ENCODE measurements at places on chromosomes 2 and 18. TPM values are rescaled to one million over a fixed set of nuclear protein-coding genes. Genes with fewer than 3 reads are reported as not detected.
A peak's percentile ranks its signal among the peaks of the same experiment; 100 is the strongest.

GRCh38 chr2:36965751-36966369 is 476 bp downstream of the STRN start:
- H3K27ac ChIP-seq = peak overlapping the region; percentile 97
- no peaks in the 10 kb centered on the region for H3K36me3 ChIP-seq
- H3K27me3 ChIP-seq = no peaks in the 10 kb centered on the region
- peaks cover 56% of the 10 kb centered on the region for H3K4me1 ChIP-seq

DNA sequence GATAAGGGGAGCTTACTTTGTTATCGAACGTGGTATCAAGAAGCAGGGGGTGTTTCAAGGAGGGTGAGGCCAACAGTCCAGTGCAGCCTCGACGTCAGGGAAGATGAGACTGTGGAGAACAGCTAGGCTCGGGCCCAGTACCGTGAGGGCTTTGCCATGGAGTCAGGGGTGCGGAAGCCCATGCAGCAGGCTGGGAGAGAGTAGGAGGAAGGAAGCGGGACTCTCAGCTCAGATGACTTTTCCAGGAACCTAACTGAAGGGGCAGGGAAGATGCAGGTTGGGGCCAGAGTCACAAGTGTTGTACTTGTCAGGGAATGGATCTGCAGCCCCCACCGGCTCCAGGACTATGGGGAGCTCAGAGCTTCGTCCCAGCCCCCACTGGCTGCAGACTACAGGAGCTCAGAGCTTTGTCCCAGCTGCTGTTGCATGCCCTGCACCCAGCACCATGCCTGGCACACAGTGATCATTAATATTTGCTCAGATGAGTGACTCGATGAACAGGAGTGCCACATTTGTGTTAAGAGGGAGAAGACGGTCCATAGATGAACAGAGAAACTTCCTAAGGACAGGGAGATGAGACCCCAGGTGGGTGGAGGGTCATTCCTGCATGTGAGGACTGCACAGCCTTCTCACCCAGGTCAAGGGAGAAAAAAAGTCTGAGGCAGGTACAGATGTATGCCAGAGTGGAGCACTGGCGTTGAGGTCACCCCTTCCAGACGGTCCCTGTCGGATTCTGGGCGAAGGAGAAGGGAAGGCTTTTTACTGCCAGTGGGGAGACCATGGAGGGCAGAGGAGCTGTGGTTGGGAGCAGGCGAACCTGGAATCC is 36.4 kb downstream of the PTGR3 start:
- peaks cover 4% of the 10 kb centered on the region for H3K4me1 ChIP-seq
- no peak for DNase-seq
- peaks cover 3% of the 10 kb centered on the region for H3K27me3 ChIP-seq
- no peak overlapping the region for H3K4me3 ChIP-seq
- no peaks in the 10 kb centered on the region for H3K36me3 ChIP-seq

The PRADC1 gene
- 6.9 TPM for total RNA-seq

The HPCAL1 gene
- 17.5 TPM for total RNA-seq

The VAPA gene
- 130 TPM for total RNA-seq

- H3K4me3 ChIP-seq = no peak overlapping the region
- no peaks in the 10 kb centered on the region for H3K36me3 ChIP-seq
- peaks cover 26% of the 10 kb centered on the region for H3K4me1 ChIP-seq
Measured at GRCh38 chr2:207474863-207475485, 54.8 kb upstream of the CREB1 start.

DNA sequence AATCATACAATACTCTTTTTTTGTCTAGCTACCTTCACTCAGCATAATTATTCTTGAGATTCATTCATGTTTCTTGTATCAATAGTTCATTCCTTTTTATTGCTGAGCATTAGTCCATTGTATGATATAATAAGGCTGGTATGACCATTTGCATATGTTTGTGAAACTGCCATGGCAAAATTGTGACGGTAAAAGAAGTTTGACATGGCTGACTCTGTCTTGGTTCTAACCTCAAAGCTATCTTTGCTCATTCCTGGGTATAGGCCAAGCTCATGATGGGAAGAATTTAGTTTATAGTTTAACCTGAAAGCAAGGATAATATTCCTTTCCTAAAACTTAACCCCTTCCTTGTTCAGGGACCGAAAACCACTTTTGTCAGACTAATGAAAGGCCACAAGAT is 46.4 kb downstream of the COMMD1 start:
- H3K27me3 ChIP-seq = no peaks in the 10 kb centered on the region
- no peak overlapping the region for H3K4me3 ChIP-seq
- H3K4me1 ChIP-seq = peaks cover 27% of the 10 kb centered on the region
- peaks cover 20% of the 10 kb centered on the region for H3K36me3 ChIP-seq
- DNase-seq = no peak

GRCh38 chr2:18829976-18830375 is 240.6 kb upstream of the NT5C1B start:
- DNase-seq = no peak
- H3K4me1 ChIP-seq = peaks cover 42% of the 10 kb centered on the region
- peaks cover 54% of the 10 kb centered on the region for H3K27me3 ChIP-seq
- H3K36me3 ChIP-seq = no peaks in the 10 kb centered on the region

DNA sequence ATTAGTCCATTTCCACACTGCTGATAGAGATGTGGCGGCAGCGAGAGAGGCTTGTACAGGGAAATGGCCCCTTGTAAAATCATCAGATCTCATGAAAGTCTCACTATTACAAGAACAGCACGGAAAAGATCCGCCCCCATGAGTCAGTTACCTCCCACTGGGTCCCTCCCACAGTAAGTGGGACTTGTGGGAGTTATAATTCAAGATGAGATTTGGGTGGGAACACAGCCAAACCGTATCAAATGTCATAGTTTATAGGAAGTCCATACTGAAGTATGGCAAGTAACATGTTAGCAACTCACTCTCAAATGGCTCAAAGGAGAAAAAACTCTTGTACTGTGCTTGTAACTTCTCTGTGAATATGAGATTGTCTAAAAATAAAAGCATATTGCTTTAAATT is 56.1 kb downstream of the FARP2 start:
- H3K36me3 ChIP-seq = peaks cover 19% of the 10 kb centered on the region
- no peaks in the 10 kb centered on the region for H3K27me3 ChIP-seq
- peak; percentile 25 for DNase-seq

The ABCG8 gene
- total RNA-seq = not detected

The ACTG2 gene
- 10.0 TPM for total RNA-seq

The POTEJ gene
- not detected for total RNA-seq

GRCh38 chr18:43322132-43322531 is 44.8 kb upstream of the SYT4 start:
- H3K4me1 ChIP-seq = no peaks in the 10 kb centered on the region
- no peak for DNase-seq
- no peak overlapping the region for H3K4me3 ChIP-seq
- H3K36me3 ChIP-seq = no peaks in the 10 kb centered on the region

DNA sequence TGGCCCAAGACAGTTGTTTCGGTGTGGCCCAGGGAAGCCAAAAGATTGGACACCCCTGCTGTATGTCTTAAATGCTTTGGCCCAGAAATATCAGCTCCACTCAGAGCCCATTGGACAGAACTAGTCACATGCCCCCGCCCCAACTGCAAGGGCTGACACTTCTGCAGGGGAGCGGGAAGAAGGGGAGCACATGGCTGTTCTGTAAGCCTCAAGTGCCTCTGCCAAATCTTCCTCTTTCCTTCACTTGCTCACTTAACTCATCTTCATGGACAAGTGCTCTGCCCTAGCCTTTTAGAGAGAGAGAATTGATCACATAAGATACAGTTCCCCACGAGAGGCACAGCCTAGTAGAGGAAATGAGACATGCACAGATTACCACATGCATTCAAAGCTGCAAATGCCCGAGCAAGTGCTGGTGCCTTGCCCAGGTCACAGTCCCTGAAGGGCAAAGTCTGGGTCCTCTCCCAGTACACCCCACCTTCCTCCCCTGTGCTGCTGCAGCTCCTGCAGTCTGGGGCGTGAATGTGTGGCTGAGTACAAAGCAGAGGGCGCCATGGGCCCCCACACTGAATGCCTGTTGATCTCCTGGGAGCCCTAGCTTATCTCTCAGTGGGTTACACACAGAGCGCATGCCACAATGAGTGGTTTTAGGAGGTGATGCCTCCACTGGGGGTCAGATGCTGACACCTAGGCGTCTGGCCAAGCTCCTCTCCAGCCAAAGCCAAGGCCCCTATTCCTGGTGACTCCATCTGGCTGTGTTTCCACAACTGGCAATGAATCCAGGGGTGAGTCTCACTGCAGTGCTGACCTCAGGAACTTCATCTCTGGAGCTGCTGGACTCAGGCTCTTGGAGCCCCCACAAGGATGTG is 135.3 kb downstream of the CTIF start:
- DNase-seq = no peak
- H3K27ac ChIP-seq = no peak overlapping the region
- H3K4me1 ChIP-seq = peaks cover 10% of the 10 kb centered on the region
- no peaks in the 10 kb centered on the region for H3K27me3 ChIP-seq
- peaks cover 19% of the 10 kb centered on the region for H3K36me3 ChIP-seq

- H3K4me1 ChIP-seq = peaks cover 11% of the 10 kb centered on the region
- H3K27me3 ChIP-seq = peaks cover 98% of the 10 kb centered on the region
Measured at GRCh38 chr2:104872866-104873688, 19.2 kb downstream of the POU3F3 start.

- no peaks in the 10 kb centered on the region for H3K36me3 ChIP-seq
- no peak overlapping the region for H3K27ac ChIP-seq
- no peak for DNase-seq
Measured at GRCh38 chr2:233901367-233901766, 15.8 kb upstream of the TRPM8 start.

- H3K4me1 ChIP-seq = peaks cover 21% of the 10 kb centered on the region
- DNase-seq = no peak
- H3K27me3 ChIP-seq = no peaks in the 10 kb centered on the region
- peaks cover 13% of the 10 kb centered on the region for H3K36me3 ChIP-seq
- peak overlapping the region; percentile 52 for H3K27ac ChIP-seq
- H3K4me3 ChIP-seq = no peak overlapping the region
Measured at GRCh38 chr2:39696101-39696553, 30.4 kb downstream of the TMEM178A start.

The FAM161A gene
- total RNA-seq = 9.3 TPM

- no peak overlapping the region for H3K4me3 ChIP-seq
- peaks cover 14% of the 10 kb centered on the region for H3K27me3 ChIP-seq
- no peak overlapping the region for H3K27ac ChIP-seq
Measured at GRCh38 chr18:43364535-43364934, 87.2 kb upstream of the SYT4 start.

The BOLL gene
- total RNA-seq = not detected

DNA sequence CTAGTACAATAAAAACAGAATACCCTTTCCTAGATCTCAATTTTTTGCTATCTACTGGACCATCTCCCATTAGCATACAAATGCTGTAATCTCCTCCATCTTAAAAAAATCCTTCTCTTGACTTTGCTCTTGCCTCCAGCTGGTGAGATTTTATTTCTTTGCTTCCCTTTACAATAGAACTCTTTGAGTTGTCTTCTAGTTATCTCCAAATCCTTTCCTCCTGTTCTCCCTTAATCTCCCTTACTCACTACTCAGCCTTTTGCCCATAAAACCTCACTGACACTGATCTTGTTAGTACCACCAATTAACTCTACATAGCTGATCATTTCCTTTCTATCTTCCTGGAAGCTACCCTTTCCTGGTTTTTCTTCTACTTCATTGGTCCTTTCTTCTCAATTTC is 63.5 kb upstream of the FRZB start:
- H3K27me3 ChIP-seq = no peaks in the 10 kb centered on the region
- H3K4me1 ChIP-seq = peaks cover 14% of the 10 kb centered on the region
- H3K4me3 ChIP-seq = no peak overlapping the region
- peaks cover 46% of the 10 kb centered on the region for H3K36me3 ChIP-seq
- no peak for DNase-seq
- no peak overlapping the region for H3K27ac ChIP-seq

GRCh38 chr18:3875961-3876360 is 426.0 kb downstream of the TGIF1 start:
- DNase-seq = no peak
- no peak overlapping the region for H3K4me3 ChIP-seq
- H3K36me3 ChIP-seq = no peaks in the 10 kb centered on the region
- H3K27me3 ChIP-seq = no peaks in the 10 kb centered on the region
- H3K4me1 ChIP-seq = peaks cover 37% of the 10 kb centered on the region

DNA sequence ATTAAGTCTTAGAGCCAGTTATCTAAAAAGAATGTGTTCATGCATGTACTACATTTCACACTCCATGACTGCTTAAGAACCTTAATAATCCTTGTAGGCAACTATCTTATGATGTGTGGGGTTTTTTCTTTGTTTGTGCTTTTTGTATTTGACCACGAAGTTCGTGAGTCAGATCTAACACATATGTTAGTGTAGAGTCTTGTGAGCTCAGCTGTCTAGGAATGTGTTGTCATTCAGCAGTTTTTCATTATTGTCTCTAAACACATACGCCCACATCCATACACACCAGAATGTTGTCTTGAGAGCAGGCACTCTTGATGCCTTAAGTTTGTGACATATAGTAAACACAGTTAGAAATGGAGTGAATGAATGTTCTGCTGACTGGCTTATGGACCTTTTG is 38.4 kb downstream of the CAB39 start:
- H3K4me1 ChIP-seq = no peaks in the 10 kb centered on the region
- H3K27me3 ChIP-seq = no peaks in the 10 kb centered on the region
- peaks cover 19% of the 10 kb centered on the region for H3K36me3 ChIP-seq
- no peak for DNase-seq
- no peak overlapping the region for H3K4me3 ChIP-seq

GRCh38 chr2:16622399-16622968 is 43.1 kb downstream of the CYRIA start:
- no peak overlapping the region for H3K4me3 ChIP-seq
- H3K27ac ChIP-seq = no peak overlapping the region
- no peak for DNase-seq
- no peaks in the 10 kb centered on the region for H3K27me3 ChIP-seq
- H3K36me3 ChIP-seq = no peaks in the 10 kb centered on the region

DNA sequence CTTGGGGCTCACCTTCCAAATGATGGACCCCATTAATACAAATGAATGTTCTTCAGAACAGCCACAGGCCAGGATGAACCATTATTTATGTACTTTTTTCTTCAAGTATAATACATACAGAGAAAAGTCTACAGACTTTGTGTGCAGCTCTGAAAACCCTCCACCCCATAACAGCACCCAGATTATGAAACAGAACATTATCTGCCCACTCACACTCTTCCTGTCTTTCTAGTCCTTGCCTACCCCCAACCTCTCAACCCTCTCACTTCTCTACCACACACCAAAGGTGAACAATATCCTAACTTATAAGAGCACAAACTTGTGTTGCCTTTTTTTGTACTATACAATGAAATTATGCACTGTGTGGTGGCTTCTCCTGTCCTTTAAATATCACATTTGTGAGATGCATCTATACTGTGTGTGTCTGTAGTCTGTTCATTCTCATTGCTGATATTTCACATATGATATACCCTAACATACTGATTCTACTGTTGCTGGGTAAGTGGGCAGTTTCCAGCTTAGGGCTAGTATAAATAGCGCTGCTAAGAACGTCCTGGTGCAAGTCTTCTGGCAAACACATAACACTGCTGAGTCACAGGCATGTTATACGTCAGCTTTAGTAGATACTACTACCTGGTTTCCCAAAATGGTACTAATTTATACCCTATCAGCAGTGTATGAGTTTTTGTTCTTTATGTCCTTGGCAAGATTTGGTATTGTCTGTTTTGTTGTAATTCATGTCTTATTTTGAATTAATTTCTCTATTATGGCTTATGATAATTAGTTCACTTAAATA is 1.0 kb upstream of the NPHP1 start:
- no peak for DNase-seq
- peaks cover 10% of the 10 kb centered on the region for H3K4me1 ChIP-seq
- peak overlapping the region; percentile 77 for H3K4me3 ChIP-seq
- no peaks in the 10 kb centered on the region for H3K27me3 ChIP-seq

- H3K4me3 ChIP-seq = no peak overlapping the region
- H3K27me3 ChIP-seq = no peaks in the 10 kb centered on the region
- DNase-seq = no peak
- H3K36me3 ChIP-seq = peaks cover 45% of the 10 kb centered on the region
- H3K4me1 ChIP-seq = peaks cover 25% of the 10 kb centered on the region
Measured at GRCh38 chr18:55386545-55386944, 201.4 kb downstream of the TCF4 start.

All from mesothelial cell of epicardium (in vitro differentiated cells).